Stimulated activated CD8-positive, alpha-beta memory T cell treated with anti-CD3 and anti-CD28 coated beads, Interleukin-2, amount 100 ng/mL, for 1 hour (primary cell): ENCODE measurements at places on chromosomes 2 and 18.

DNA sequence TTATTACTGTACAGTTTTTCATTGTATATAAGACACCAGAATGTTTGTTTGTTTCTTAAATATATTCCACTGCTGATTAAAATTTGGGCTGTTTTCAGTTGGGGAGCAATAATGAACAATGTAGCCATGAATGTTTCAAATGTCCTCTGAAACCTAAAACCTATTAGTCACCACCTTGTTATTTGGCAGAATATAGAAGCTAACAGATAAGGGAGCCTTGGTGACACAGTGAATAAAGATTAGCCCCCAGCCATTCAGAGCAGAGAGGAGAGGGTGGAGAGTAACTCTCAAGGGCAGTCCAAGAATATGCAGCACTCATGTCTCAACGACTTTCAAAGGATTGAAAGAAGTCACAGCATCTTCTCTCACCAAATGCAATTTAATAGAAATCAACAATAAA, 43.1 kb upstream of the ATP8B1 start:
- no peak for DNase-seq

DNA sequence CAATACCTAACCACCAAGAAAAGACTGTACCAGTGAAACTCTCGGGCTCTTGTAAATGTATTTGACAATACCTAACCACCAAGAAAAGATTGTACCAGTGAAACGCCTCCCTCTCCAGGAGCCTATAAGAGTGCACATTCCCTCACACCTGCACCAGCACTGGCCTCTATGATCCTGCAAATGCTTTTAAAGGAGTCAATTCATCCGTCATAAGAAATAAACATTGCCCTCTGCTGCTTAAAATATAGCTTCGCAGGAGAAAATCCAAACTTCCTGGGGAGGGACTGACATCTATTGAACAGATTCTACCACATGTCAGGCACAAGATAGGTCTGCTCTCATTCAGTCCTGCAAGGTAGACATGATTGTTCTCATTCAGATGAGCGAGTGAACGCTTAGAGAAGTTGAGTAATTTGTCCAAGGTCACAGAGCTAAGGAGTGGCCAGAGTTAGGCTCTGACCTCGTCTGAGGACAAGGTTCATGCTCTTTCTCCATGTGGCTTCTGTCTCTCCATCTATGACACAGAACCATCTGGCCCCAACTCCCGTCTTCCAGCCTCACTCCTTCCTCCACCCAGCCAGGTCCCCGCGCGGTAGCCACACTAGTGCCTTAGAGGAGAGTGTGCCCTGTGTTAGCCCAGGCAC, 38.7 kb downstream of the MCFD2 start:
- no peak for DNase-seq

GRCh38 chr2:220465700-220466099, 838.3 kb downstream of the SLC4A3 start:
- no peak for DNase-seq

DNA sequence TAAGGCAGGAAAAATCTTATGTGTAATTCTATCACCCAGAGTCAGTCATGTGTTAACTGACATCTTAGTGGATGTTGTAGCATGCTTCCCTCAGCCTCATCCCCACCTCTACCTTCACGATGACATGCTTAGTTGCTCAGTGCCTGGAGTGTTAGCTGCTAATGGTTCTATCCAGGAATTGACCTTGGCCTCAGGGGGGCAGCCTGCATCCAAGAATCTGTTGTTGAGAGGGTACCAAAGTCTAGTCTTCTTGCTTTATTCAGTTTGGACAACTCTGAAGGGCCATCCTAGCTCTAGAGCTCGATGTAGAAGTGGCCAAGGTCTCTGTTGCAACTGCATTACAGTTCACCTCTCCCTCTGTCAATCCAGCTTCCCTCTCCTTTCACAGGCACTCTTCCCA, 61.2 kb downstream of the ACYP2 start:
- DNase-seq = no peak

DNA sequence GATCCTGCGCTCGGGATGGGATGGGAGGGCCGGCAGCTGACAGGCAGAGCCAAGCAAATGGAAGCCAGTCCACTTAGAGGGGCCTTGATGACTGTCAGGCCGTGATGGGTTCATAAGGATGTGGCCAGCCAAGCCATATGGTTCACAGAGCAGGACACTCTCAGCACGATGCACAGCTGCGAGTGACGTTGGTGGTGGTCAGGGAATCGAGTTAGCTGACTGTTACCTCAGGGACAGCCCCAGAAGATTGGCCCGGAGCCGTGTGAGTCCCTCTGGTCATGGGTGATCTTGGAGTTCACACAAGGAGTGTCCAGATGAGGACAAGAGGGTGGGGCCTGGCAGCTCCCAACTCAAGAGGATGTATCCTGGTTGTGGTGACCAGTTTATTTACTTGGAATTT, 70.2 kb downstream of the TPGS2 start:
- no peak for DNase-seq

GRCh38 chr2:2041256-2041824, 289.7 kb downstream of the MYT1L start:
- no peak for DNase-seq

DNA sequence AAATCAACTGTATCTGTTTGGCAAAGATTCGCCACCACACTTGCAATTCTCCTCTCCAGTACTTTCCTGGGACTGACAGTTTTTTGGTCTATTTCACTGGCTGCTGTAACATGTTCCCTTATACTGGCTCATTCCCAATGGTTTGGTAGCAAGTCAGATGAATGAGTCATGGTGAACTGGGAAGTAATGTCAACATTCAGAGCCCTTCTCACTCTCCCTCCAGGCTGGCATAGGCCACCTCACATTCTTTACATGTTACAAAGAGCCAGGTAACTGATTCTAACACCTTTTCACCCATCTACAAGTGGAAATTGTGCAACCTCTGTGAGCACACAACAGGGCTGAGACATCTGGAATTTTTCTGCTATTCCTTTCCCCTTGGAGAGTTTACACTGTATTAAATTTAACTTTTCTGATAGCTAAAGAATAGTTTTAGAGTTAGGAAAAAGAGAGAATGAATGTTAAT, 111.3 kb upstream of the TLK1 start:
- DNase-seq = no peak

DNA sequence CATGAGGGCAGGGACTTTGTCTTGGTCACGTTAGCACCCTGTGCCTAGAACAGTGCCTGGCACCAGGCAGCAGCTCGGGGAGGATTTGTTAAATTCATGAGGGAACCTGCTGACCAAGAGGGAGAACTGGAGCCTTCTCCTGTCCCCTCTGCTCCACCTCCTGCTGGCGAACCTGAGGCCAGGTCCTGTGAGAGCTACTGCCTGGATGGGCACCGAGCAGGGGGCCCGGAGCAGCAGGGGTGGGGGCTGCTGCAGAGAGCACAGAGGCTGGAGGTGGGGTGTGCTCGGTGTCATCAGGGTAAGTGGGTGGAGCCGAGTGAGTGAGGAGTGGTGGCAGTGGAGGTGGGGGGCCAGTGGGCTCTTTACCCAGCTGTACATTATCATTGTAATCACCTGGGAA, 52.1 kb upstream of the FAHD2A start:
- DNase-seq = no peak

GRCh38 chr18:56748698-56749268, 97.6 kb downstream of the WDR7 start:
- no peak for DNase-seq
